ENCODE measurements at places on chromosomes 4 and X.

GRCh38 chr4:97585274-97585673 lies 558.0 kb downstream of the STPG2 start:
- DNase-seq = no peak

DNA sequence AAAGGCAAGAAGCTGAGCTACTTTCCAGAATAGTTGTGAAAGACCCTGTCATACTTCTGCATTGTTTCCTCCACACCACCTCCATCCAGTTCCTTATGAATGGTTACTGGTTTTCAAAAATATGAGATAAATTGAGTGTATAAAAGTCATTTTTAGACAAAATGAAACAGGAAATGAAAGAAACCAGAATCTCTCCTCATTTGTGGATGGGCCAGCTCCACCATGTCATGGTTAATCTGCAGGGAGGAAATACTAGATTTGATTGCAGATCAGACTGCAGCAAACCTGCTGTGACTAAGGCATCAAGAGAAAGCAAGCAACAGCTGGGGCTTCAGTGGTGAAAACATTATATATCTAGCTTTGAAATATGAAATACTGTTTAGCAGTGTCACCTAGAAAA lies 23.8 kb downstream of the F9 start:
- no peak for DNase-seq

DNA sequence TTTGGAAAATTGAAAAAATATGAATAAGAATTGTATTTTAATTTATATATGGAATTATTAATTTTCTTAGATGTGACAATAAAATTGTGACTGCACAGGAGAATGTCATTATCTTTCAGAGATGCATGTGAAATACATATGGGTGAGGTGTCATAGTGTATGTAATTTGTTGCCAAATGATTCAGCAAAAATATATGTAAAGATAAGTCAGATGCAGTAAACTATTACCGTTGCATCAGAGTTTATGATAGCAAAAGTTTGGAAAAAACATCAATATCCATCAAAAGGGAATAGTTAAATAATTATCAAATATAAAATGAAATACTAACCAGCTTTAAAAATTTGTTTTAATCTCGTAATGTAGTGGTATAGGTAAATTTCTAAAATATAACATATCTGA lies 10.4 kb upstream of the SLC7A11 start:
- no peak for DNase-seq

GRCh38 chr4:99841129-99841528 lies 24.5 kb downstream of the DAPP1 start:
- DNase-seq = no peak

GRCh38 chr4:98496152-98496845 lies 162.1 kb downstream of the TSPAN5 start:
- DNase-seq = no peak

- DNase-seq = no peak
These were observed 244.1 kb upstream of the TEX13A start for GRCh38 chrX:105464618-105465017.

DNA sequence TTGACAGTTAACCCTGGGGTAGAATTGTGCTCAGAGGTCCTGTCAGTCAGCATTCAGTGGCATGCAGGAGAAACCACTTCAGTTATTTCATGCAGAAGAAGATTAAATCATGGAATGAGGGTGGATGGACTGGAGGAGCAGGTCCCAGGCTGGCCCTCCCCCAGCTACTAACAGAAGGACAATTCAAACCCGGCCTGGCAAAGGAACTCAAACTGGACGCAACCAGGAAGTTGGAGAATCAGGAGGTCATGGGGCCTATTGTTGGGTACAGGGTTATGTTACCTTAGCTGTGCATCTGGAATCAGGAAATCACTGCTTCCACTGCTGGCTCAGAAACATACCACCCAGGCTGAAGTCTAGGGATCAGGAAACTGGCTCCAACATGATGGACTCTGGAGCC lies 121.4 kb downstream of the GPAT3 start:
- DNase-seq = no peak

- DNase-seq = no peak
These were observed 105.5 kb upstream of the DDIT4L start for GRCh38 chr4:100295792-100296191.

- DNase-seq = no peak
These were observed 224.6 kb downstream of the FBXO8 start for GRCh38 chr4:174058846-174059245.

DNA sequence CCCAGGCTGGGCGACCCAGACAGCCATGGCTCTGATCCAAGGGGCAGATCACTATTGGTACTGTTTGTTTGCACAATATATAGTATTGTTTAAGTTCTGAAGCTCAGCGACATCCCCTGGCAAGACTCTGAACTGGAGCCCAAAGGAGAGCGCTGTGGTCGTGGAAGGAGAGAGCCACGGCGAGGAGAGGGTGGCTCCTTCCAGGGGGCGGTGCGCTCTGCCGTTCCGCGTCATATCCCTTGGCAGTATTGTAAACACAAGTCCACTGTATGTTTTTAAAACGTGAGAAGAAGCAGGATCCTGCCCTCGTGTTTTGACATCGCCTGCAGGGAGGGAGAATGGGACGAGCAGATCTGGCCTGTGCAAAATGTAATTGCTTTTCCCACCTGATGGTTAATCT lies 185.5 kb downstream of the RAB28 start:
- DNase-seq = no peak

DNA sequence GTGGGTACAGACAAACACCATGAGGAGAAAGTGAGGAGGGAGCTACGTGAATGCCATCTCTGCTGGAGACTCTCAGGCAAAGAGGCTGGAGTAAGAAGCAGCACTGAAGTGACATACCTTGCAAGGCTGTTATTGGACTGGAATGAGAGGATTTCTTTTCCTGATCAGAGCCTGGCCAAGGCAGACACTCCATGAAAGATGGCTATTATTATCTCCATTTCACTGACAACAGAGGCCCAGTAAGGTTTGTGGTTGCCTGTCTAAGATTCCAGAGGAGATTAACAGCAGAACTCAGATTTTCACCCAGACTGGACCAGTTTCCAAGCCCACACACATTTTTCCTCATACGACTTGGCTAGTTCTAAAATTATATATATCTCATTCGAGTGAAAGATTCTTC lies 162.0 kb upstream of the EOLA2 start:
- no peak for DNase-seq

DNA sequence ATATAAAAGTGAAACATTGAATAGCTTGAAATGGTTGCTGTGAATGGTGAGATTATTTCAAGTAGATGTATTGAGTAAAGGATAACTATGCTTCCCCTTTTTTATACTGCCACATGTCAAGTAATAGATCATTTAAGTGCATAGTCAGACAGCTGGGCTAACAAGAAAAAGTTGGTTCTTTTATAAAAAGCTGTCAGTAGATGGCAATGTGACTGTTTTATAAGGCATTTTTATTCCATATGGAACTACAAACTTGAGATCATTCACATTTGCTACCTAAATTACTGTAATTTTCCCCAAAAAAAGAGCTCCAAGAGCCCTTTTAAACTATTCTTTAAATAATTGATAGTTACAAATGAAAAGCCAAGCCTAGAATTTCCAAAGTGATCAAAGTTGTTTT lies 831.0 kb downstream of the C4orf33 start:
- no peak for DNase-seq

DNA sequence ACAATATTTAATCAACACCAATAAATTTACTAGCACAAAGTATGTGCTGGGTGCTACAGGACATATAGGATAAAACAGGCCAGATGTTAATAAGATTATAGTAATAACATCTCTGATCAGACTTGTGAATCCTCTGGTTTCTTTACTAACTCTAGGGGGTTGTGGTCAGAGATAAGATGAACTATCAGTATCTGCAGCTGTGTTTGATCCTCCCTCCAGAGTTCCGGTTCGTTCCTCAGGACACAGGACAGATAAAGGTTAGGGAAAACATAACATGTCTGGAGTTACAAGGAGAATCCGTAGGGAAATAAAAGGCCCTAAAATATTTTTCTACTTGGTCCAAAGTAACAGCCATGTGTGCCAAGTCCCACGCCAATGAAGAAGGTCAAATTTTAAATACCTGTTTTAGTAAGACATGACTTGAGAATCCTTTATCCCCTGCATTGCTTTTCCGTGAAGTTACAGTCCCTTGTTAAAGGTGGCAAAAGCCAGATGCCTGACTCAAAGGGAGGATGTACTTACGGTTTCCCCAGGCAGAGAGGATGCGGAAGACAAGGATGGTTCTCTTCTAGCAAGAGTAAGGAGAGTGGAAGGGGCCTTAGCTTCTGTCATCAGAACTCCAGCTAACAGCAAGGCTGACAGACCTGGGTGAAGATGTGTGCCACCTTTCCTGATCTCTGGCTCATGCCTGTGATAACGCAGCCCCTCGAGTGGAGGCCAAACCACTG lies 44.4 kb downstream of the KIAA0232 start:
- DNase-seq = no peak

- DNase-seq = no peak
These were observed 56.2 kb downstream of the COX7B2 start for GRCh38 chr4:46852800-46853199.

GRCh38 chr4:24262084-24262483 lies 322.3 kb downstream of the DHX15 start:
- no peak for DNase-seq

DNA sequence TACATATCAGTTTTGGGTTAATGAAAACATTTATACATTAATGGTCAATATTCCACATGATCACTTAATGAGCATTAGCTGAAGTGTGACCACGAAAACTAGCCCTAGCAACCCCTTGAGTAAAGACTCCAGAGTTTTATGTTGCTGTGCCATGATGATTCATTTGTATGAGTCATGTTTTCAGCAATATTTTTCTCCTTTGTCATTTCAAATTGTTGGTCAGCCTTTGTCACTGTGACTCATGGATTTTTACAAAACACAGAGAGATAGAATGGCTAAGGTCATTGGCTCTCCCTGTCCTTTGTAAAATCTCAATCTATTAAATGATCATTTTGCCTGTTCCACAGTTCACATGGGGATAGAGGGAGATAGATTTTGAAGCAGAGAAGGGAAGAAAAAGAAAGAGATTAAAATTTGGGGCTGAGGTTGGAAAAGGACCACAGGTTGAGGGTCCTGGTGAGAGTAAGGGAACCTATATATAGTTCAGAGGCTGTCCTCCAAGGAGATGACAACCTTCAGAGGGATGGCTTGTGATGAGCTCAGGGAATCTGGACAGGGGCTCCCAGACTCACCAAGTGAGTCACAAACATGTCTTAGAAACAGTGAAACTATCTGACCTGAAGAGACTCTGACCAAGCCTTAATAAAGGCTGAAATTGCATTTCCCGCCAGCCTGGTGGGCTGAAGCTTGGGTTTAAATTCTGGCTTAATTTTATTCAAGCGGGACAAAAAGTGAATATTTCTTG lies 25.6 kb downstream of the NR0B1 start:
- no peak for DNase-seq

- DNase-seq = no peak
These were observed 1040.7 kb downstream of the RAPGEF2 start for GRCh38 chr4:160143574-160143973.

DNA sequence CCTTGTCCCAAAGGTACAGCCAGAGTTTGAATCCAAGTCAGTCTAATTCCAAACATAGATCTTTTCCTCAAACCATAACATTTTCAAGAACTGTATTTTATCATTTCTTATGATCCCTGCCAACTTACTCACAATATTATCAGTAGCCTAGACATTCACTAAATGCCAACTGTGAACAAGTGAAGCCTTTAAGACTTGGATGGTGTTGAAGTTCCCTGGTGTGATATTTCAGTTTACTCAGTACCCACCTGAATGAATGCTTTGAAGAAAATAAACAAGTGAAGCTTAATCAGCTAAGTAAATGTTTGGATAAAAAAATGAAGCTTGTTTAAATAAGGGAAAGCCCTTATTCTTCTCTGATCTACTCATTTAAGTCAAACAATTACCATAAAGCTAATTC lies 1028.3 kb downstream of the DMD start:
- no peak for DNase-seq

DNA sequence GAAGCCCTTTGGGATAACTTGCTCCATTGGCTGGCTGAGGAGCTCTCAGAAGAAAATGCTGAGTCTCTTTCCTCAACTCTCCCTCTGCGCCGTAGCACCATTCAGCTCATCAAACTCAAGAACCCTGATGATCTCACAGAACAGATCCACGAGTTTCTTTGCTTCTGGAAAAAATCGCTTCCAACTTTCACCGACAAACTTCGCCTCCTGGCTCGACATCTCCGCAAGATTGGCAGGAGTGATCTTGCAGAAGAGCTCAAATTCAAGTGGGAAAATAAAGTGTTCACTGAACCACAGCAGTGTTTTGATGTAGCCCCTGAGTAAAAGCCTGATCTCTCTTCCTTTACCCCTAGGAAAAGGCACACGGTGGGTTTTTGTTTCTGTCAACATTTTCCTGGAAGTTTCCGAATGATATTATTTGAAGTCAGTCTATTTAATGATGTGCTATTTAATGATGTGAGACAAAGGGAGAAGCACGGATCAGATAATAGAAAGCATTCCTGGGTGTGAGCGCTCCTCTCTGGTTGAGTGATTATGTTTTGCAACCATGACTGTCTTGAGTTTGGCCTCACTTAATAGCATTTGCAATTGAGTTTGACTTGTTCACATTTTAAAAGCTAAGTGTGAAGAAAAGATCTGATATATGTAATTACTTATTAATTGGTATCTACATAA lies 62.2 kb downstream of the DTHD1 start:
- DNase-seq = no peak

DNA sequence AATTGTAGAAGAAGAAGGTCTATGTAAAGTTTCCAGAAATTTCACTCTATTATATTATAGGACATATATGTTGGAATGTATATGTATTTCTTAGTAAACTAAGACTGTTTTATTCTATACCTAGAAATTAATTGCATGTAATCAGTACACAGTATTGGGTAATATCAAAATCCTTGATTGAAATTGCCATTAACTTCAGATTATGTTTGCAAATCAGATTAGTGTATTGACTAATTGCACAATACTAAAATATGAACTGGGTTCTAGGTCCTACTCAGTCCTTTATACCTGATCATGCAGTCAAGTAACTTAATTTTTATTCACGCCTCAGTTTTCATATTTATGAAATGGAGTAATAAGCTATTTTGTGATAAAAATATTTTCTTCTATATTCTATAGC lies 950.3 kb upstream of the ADGRL3 start:
- no peak for DNase-seq
